ENCODE measurements at places on chromosomes 4 and X. TPM values are rescaled to one million over a fixed set of nuclear protein-coding genes. Genes with fewer than 3 reads are reported as not detected.

- DNase-seq: no peak
Observed at GRCh38 chr4:184288451-184289178, 70.9 kb upstream of the ENPP6 start.

DNA sequence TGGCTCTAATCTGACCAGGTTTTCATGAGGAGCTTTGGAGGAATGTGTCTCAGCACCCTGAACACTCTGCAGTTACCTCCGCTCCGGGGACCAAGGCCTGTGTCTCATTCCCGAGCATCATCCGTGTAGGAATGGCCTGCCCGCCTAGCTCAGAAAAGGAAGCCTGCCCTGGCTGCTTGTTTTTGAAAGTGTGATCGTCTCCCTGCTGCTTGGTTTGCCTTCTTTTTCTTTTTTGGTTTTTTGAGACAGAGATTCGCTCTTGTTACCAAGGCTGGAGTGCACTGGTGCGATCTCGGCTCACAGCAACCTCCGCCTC, 73.3 kb downstream of the CRLF2 start:
- no peak for DNase-seq

DNA sequence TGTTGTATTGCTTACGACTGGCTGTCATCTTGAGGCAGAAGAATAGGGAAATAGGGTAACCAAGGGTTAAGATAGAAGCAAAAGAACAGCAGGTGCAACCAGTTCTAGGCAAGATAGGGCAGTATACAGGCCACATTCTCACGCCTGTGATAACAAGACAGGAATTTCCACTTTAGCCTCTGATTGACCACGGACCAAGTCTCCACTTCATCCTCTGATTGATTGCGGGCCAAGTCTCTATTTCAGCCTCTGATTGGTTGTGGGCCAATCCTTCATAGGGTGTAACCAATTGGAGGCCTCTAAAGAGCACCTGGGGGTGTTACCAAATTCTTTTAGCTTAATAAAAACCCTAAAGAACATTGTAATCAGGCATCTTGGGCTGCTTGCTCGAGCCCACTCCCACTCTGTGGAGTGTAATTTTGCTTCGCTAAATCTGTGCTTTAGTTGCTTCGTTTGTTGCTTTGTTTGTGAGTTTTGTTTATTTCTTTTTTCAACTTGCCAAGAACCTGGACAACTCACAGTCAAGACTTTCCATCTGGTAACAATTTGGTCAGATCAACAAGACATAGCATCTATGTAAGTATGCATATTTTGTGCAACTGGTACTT, 8.7 kb upstream of the TBC1D9 start:
- no peak for DNase-seq

DNA sequence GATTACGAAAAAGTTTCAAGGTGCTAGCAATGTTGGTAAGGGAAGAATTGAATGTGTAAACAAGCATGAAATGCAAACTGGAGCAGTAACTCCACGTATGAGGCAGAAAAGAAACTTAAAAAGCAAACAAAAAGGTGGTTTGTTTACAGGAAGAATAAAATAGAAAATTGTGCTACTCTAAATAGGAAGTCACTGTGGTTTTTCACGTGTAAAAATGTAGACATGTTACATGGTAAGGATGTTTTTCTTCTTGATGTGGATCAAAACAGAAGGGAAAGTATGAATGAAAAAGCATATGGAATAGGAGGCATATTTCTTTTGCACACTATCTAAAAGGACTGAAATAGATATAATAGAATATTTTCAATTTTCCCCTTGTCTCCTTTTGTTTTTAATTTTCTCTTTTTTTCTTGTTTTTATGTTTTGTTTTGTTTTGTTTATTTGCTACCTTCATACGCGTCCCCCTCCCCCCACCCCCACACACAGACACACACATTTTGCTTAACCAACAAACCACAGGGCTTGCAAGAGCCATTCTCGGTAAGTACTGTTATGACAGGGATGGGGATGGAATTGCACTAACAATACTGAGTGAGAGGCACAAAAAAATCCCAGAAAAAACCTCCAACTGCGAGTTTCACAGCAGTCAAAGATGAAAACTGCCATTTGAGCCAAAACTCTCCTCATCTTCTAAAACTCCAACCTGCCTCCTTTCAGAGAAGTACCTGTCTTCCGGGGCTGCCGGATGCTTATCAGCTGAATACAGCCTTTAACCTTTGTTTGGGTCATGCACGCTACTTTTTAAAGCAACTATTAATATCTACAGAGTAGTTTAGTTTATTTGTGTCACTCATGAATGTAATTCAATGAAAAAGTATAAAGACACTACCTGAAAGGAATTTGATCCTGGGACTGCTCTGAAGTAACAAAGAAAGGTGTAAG, 135.8 kb downstream of the IL15 start:
- no peak for DNase-seq

DNA sequence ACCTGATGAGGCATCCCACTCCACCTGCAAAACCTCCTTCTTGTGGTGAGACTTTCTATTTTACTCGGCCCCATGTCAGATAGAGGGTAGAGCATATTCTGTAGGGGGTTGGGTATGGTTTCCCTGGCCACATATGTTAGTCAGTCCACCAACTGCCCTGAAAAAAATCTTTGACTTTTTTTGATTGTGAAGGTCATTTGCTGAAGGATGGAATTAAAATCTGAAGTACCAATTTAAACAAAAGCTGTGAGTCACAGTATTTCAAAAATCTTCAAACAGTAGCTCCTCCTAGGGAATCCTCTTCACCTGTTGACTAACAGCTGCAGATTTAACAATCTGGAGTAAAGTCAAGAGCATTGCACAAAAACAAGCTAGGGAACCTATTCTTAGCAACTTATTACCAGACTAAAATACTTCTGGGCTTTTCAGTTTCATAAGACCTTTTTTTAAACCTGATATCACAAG, 8.0 kb upstream of the CCDC110 start:
- no peak for DNase-seq

- DNase-seq: no peak
Observed at GRCh38 chr4:31171362-31171761, 451.2 kb downstream of the PCDH7 start.

DTHD1 gene
- total RNA-seq: 0.58 TPM

SLITRK4 gene
- 3.3 TPM for total RNA-seq

USP27X gene
- total RNA-seq: 3.9 TPM

DNA sequence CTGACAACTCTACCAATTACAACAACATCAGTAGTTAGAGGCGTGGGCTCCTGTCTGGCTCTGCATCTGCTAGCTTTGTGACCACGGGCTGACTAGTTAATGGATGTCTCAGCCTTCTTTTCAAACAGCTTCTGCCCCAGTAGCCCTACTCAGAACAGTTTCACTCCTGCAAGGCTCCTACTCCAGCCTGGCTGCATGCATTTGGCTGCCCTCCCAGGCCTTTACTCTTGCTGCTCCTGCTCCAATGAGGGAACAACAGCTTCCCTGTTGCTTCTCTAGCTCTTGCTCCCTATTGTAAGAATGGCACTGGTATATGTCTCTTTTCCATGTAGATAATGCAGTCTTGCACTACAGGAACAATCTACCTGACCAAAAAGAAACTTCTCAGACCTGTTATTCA, 93.3 kb downstream of the TTC29 start:
- DNase-seq: no peak

TBC1D9 gene
- 18.5 TPM for total RNA-seq

HPSE gene
- total RNA-seq: 3.7 TPM

- DNase-seq: peak; percentile 55
Observed at GRCh38 chrX:17475449-17476217, 100.6 kb downstream of the NHS start.

DNA sequence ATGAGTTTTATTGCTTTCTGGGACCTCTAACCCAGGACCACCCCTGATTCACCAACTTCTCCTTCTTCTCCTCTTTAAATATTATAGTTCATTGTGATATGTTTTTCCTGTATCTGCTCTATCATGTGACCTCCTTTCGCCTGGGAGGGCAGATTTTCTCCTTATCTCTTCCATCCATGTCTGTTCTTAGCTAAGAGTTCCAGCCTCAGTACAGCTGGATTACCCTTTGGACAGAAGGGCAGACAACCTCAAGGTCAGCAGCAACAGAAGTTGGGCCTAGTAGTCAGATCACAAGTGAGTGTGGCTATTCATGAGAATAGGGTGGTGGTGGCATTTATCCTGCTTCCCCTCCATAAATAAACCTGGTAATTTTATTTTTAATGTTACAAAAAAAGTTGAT, 5.7 kb upstream of the XK start:
- DNase-seq: no peak

WDR1 gene
- 593 TPM for total RNA-seq

- no peak for DNase-seq
Observed at GRCh38 chr4:26402458-26402857, 81.6 kb downstream of the RBPJ start.

DNA sequence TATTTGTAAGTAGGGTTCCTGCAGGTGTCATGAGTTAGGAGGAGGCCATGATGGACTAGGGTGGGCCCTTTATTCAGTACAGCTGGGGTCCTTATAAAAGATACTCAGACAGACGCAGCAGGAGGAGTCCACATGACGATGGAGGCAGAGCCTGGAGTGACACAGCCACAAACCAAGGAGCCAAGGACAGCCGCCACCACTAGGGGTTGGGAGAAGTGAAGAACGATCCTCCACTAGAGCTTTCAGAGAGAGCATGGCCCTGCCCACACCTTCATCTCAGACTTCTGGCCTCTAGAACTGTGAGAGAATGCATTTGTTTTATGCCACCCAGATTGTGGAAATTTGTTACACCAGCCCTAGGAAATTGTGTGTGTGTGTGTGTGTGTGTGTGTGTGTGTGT, 31.1 kb downstream of the JAKMIP1 start:
- DNase-seq: no peak

PHOX2B gene
- not detected for total RNA-seq

VEGFC gene
- total RNA-seq: 25.3 TPM

RS1 gene
- total RNA-seq: not detected

GRCh38 chr4:12120968-12121367, 692.3 kb upstream of the HS3ST1 start:
- no peak for DNase-seq

- DNase-seq: no peak
Observed at GRCh38 chr4:179867300-179867878, 2375.8 kb upstream of the TENM3 start.

DNA sequence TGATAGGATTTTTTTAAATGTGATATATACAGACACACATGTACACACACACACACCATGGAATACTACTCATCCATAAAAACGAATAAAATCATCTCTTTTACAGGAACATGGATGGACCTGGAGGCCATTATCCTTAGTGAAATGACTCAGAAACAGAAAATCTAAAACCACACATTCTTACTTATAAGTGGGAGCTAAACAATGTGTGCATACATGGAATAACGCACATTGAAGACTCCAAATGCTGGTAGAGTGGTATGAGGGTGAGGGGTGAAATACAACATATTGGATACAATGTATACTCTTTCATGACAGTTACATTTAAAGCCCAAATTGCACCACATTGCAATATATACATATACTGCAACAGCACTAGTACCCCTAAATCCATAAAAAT, 120.2 kb upstream of the ADGRL3 start:
- no peak for DNase-seq
